Spinal cord (tissue), 10 donors: ENCODE measurements at places on chromosomes 3 and 15. TPM values are rescaled to one million over a fixed set of nuclear protein-coding genes. Genes with fewer than 3 reads are reported as not detected.

DNA sequence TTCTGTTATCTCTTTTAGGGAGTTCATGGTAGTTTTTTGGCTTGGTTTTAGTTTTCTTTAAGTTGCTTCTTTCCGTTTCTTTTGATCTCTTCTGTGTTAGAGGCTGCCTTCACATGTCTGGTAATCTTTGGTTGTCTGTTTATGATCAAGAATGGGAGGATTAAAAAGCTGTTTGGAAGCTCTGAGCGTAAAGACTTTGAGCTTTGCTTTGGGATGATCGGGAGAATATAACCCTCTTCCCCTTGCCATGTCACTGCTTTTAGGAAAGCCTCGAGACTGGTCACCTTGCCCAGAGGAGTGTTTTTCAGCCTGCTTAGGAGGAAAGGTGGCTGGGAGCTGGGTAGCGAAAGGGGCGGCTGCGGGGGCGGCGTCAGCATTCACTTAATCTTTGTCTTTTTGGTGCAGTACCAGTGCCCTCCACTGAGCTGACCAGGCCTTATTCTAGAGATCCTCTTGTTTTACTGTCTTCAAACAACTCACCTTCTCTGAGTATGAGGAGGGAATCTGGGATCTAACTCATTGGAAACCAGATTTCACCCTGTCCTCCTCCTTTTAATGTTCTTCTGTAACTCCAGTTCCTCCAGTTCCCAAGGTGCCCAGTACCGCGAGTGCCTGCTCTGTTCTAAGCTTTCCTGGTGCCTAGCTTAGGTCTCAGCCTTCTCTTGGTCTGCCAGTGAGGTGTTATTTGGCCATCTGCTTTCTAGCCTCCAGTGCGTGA is 15.5 kb downstream of the TATDN2 start:
- no peak for DNase-seq

- no peak for DNase-seq
These were observed 116.4 kb upstream of the ARHGEF3 start for GRCh38 chr3:56918111-56918568.

GRCh38 chr15:99267957-99268356 is 16.7 kb downstream of the LRRC28 start:
- DNase-seq, result no peak

GRCh38 chr3:15903759-15904720 is 106.3 kb upstream of the ANKRD28 start:
- no peak for DNase-seq

GRCh38 chr3:78986416-78987101 is 781.2 kb downstream of the ROBO1 start:
- DNase-seq, result no peak

DNA sequence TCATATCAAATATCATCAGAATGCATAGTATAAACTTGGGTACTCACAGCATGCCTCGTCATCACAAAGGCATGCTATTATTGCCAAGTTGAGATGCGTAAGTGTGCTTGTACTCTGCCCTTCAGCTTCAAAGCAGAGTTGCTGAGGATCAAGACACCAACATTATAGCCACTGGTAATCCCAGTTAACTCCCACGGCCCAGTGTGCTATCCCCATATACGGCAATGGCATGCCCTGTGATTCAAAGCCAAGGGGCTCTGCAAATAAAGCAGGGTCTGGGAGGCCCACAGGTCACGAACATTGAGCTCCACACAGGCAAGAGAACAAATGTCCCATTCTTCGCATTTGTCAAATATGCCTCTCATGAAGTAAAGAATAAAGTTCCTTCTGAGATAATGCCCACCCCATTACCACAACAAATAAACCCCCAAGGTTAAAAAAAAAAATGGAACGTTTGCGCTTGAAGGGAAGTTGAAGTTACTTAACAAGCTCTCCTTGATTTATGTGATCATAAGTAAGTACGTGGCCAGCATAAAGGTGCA is 298.1 kb upstream of the NECTIN3 start:
- DNase-seq, result no peak

GRCh38 chr15:39959411-39959810 is 25.5 kb downstream of the EIF2AK4 start:
- DNase-seq, result no peak

- no peak for DNase-seq
These were observed 49.1 kb upstream of the TJP1 start for GRCh38 chr15:29871401-29871800.

GRCh38 chr3:18246336-18247060 is 178.6 kb downstream of the SATB1 start:
- DNase-seq, result no peak

GRCh38 chr3:59515966-59516365 is 466.1 kb upstream of the CFAP20DC start:
- no peak for DNase-seq

DNA sequence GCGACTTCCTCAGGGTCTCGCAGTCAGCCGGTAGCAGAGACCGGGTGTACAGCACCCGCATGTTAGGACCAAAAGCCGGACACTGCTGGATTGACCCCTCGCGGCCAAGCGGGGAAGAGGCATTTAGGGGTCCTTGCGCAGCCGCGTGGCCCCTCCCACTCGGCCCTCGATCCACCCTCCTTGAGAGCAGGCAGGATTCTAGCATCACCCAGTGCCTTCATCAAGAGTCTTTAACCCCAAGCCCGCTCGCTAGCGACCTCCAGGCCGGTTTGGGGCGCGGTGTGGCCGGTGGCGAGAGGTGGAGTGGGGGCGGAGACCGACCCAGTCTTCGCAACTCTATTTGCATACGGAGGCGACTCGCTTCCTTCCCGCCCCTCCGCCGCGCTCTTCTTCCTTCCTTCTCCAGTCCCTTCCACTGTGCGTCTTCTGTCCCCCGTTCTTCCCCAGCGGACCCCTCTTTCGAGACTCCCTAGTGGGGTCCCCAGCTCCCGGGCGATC is at the start of gene ST6GAL1:
Gene ST6GAL1, plus strand, starts transcription at position 384 of the 498 bp plus-strand sequence. CDS start 112,178 bp downstream, outside the sequence.
- no peak for DNase-seq

DNA sequence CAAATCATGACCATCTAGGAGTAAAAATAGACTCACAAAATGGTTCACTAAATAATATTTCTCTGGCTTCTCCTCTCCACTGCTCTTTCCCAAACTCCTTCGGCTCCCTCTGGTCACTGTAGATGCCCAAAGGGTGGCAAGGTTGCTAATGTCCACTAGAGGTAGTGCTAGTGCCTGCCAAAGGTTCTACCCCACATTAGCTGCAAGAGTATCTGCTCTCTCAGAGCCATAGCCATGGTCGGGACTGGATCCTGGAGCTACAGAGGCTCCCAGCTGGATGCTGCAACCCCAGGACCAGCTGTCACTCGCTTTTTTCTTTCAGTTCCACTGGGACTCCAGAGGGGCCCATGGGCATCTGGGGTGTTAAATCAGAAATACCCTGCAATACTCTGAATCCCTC is 8.5 kb downstream of the HTR3D start:
- DNase-seq, result no peak

SAXO2 gene
- 10.2 TPM for polyA plus RNA-seq

SAMD7 gene
- polyA plus RNA-seq, result not detected

WNT5A gene
- 12.9 TPM for polyA plus RNA-seq
